Stimulated activated CD4-positive, alpha-beta T cell treated with anti-CD3 and anti-CD28 coated beads, Interleukin-15, amount 100 ng/mL, for 24 hours (primary cell): ENCODE measurements at places on chromosomes 16 and 17.

- no peak for DNase-seq
These were observed 70.0 kb downstream of the C16orf78 start for GRCh38 chr16:49443576-49443975.

- DNase-seq: no peak
These were observed 210.2 kb downstream of the PARN start for GRCh38 chr16:14419817-14420216.

DNA sequence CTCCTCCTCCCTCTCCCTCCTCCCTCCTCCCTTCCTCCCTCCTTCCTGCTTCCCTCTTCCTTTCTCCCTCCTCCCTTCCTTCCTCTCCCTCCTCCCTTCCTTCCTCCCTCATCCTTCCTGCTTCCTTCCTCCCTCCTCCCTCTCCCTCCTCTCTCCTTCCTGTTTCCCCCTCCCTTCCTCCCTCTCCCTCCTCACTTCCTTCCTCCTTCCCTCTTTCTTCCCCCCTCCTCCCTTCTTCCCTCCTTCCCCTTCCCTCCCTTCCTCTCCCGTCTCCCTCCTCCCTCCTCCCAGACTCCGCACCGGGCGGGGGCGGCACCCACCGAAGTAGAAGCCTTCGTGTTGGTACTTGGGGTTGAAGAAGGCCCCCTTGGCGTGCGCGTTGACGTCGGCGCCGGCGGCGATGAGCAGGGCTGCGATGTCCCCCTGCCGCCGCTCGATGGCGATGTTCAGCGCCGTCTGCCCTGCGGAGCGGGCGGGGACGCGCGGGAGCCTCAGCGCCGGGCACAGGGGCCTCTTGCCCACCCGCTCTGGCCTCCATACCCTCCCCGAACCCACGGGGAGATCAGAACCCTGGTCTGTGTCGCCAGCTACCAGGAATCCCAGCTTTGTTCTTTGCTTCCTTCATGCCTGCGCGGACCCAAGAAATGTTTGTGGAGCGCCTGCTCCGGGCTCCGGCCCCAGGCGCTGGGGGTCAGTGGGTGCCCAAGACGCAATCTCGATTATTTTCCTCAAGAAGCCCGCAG lies 22.2 kb downstream of the TRPV3 start:
- peak; percentile 75 for DNase-seq

DNA sequence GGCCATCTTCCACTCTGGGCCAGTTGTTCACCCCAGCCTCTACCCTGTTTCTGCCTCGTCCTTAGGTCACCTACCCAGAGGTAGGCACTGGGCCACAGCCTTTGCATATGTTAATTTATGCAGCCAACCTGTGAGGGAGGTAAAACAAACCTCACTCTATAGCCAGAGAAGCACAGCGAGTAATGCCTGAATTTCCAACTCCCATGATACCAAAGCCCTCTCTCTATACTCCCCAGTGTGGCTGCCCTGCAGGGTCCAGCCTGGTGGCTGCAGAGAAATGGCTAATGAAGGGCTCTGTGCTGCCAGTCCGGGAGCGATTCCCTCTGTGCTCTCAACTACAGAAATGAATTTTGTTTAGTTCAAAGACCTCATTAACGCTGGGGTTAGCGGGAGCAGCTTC lies 397.0 kb upstream of the CCL2 start:
- DNase-seq: no peak

DNA sequence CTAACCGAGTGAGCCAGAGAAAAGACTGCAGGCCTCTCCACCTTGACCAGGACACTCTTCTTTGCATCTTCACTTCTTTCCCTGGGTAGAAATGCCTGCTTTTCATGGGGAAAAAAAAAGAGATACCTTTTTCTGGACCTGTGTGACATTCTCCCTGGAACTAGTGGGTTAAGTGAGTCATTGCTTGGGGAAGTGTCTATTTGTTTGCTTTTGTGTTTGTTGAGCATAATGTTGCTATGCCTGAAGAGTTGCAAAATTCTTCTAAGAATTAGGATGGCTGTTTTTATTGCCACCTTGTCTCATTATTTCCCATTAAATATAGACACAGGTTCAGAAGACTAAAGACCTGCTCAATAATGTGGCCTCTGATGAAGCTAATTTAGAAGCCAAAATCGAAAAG lies 18.8 kb downstream of the CLUAP1 start:
- DNase-seq: no peak

- DNase-seq: peak; percentile 20
These were observed 647 bp downstream of the FBXL20 start for GRCh38 chr17:39400547-39401411.

GRCh38 chr16:10782628-10783027 lies 36.0 kb downstream of the TVP23A start:
- DNase-seq: no peak
